B cell (primary cell): ENCODE measurements at places on chromosomes 16 and 17. TPM values are rescaled to one million over a fixed set of nuclear protein-coding genes. Genes with fewer than 3 reads are reported as not detected.

The TSEN54 gene
- 29.7 and 33.0 TPM in 2 replicates for total RNA-seq

The HEATR9 gene
- not detected in 2 replicates for total RNA-seq

The CDRT15 gene
- not detected in 2 replicates for total RNA-seq

- no peaks in the 10 kb centered on the region for H3K27me3 ChIP-seq
- H3K36me3 ChIP-seq = no peaks in the 10 kb centered on the region
- peak overlapping the region; percentile 48 for H3K27ac ChIP-seq
- H3K4me1 ChIP-seq = peaks cover 32% of the 10 kb centered on the region
These were observed 257 bp downstream of the SNAI3 start for GRCh38 chr16:88686062-88686438.

DNA sequence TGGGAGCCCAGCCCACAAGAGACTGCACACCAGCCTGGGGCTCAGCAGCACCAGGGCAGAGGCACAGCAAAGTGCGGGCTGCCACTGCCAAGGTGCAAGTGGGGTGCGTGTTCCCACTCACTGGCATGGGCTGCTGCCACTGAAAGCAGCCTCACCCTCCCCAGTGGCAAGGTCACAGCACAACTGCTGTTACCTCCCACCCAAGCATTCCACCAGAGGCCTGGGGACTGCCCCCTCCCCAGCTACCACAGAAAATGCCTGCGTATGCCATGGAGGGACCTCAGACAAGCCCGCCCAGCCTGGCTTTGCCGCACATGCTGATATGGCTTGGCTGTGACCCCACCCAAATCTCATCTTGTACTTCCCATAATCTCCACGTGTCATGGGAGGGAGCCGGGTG, 33.1 kb downstream of the MEAK7 start:
- no peaks in the 10 kb centered on the region for H3K36me3 ChIP-seq
- DNase-seq = no peak
- H3K27ac ChIP-seq = no peak overlapping the region
